ENCODE measurements at places on chromosomes 4 and X.

- no peak for DNase-seq
These were observed 42.4 kb downstream of the SLC7A11 start for GRCh38 chr4:138199568-138200235.

DNA sequence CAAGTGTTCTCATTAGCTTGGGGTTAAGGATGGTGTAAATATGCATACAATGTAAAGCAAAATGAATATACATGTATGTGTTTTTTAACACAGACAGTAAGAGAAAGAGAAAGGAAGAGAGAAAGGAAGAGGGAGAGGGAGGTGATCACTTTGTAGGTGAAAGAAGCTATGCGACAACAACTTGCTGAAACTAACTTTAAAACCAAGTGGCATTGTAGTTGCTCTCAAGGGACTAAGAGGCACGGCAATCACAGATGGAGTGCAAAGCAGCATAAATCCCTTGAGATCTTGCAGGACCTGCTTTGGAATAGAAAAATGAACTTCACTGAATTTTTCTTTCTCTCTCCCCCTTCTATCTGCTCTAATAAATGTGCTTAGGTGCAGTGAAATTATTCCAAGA lies 1665.0 kb upstream of the TENM3 start:
- DNase-seq: no peak

DNA sequence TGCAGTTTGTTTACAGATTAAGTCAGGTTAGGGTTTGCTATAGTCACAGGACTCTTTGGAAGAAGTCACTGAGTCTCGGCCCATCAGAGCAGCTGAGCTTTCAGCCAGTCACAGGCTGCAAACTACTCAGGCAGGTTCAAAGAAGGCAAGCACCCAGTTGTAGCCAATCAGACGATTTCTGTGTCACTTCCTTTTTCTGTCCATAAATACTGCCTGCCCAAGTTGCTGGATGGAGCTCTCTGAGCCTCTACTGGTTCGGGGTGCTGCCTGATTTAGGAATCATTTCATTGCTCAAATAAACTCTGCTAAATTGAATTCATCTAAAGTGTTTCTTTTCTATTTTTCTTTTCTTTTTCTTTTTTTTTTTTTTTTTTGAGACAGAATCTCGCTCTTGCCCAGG lies 7.3 kb upstream of the SH3BP2 start:
- no peak for DNase-seq

GRCh38 chrX:24498975-24499374 lies 33.9 kb downstream of the PDK3 start:
- DNase-seq: no peak

DNA sequence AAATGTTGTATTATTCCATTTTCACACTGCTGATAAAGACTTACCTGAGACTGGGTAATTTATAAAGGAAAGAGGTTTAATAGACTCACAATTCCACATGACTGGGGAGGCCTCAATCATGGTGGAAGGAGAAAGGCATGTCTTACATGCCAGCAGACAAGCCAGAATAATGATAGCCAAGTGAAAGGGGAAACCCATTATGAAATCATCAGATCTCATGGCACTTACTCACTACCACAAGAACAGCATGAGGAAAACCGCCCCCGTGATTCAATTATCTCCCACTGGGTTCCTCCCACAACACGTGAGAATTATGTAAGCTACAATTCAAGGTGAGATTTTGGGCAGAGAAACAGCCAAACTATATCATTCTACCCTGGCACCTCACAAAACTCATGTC lies 2535.1 kb downstream of the ARAP2 start:
- DNase-seq: no peak

GRCh38 chr4:45946699-45947098 lies 177.2 kb downstream of the GABRG1 start:
- no peak for DNase-seq

DNA sequence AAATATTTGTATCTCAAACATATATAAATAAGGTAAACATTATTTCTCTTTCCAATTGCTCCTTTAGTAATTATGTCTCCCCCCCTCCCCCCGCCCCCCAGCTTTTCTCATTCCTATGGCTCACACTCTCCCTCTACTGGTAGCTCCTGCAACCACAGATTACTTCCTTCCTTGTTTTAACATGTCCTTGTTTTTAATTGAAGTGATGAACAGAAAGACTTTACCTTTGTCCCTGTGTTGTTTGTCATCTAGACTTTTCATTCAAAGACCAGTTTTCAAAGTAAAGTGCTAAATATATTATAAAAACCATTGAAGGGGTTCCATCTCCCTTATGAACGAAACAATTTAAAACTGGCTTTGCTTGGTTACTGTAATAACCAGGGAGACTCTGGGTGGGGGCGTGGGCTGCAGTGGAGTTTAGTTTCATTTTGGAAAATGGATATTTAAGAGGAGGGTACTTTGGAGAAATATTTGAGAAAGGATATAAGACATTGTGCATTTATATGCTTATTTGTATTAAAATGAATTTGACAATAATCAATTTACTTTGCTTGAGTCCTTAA lies 352.9 kb downstream of the RAPGEF2 start:
- DNase-seq: no peak

DNA sequence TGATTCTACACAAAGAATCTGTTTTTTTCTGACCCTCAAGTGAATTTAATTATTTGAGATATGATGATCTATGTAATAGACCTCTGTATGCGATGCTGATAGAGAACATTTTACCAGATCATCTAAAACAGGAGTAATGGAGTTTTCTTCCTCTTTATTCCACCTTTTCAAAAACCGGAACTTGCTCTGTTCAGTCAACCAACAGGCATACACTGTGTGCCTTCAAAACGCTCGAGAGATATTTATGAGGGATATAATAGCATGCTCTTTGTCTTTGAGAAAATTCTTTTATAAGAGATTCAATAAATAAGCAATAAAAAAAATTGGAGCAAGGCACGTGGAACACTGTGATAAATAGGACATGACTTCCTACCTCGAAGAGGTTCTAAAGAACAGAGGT lies 2.0 kb downstream of the NYX start:
- DNase-seq: no peak

DNA sequence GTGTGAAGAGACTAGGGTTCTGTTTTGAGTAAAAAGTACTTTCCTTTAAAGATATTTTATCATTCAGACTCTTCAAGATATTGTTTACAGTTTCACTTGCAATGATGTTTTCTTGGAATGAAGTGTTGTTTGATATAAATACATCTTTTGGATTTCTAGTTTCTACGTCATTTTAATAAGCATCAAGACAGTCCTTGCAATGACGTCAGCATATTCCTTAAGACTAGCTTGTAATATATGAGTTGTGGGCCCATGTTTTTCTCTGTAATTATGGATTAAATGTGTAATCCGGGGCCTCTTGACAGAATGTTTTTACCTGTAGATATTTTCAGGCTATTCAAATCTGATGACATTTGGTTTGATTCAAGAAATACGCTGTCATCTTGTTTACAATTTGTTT lies 66.1 kb downstream of the RBMX2 start:
- DNase-seq: no peak

- no peak for DNase-seq
These were observed 66.6 kb downstream of the TAF1 start for GRCh38 chrX:71432733-71433132.

DNA sequence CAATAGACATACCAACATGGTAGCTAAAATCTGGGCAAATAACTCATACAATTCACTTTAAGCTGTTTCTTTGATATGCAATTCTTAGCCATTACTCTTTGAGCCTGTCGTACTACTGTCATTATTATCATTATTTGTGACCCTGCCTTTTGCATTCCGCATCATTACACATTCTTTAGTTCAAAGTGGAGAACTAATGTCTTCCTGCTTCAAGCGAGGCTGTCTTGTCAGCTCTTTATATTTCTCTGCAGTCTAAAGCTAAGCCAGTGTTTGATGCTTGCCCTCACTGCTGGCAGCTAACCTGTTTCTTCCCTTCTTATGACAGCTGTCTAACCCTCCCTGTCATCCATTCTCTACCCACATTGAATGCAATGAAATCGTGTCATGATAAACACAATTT lies 186.8 kb downstream of the FAT4 start:
- DNase-seq: no peak

- DNase-seq: no peak
These were observed 1456.1 kb upstream of the IGFBP7 start for GRCh38 chr4:58566260-58566659.

DNA sequence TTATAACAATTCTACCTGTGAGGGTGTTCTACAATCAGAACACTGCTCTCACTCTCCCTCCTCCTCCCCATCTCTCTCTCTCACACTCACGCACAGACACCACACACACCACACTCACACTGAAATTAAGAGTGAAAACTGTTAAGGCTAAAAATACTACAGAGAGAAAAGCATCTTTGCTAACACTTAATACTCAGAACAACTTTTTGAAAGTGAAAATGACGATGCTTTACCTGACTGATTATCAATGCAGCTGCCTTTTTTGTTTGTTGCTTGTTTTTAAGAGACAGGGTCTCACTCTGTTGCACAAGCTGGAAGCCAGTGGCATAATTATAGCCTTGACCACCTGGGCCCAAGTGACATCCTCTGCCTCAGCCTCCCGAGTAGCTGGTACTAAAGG lies 222.4 kb downstream of the APBB2 start:
- no peak for DNase-seq

GRCh38 chrX:102155806-102156179 lies at the start of gene BEX5:
Gene BEX5 (minus strand): TSS chrX:102155977. CDS start chrX:102154265, 1,712 bp downstream.
- DNase-seq: peak; percentile 80

- no peak for DNase-seq
These were observed 43.8 kb upstream of the CPEB2 start for GRCh38 chr4:14958436-14958835.

GRCh38 chrX:105533951-105534350 lies 288.4 kb upstream of the NRK start:
- no peak for DNase-seq

GRCh38 chr4:52019936-52020657 lies at the start of gene LRRC66:
Gene LRRC66 (minus strand): TSS chr4:52020363. CDS start chr4:52017613, 2,750 bp downstream.
- DNase-seq: no peak

- no peak for DNase-seq
These were observed 257.1 kb upstream of the RPS6KA3 start for GRCh38 chrX:20523626-20524312.

DNA sequence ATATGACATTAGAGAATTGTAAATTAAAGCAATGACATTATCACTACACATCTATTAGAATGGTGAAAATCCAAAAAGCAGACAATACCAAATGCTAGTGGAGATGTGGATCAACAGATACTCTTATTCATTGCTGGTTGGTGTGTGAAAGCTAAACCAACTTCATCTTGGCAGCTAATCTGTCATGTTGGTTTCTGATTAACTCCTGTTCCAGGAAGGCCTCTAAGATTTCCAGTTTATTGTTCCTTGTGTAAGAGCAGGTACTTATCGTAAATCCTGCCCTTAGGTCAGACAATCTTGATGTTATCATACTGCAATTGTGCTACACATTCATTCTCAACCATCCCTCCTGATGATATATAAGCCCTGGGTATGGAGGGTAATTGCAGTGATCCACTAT lies 809.0 kb upstream of the DIAPH2 start:
- DNase-seq: no peak

DNA sequence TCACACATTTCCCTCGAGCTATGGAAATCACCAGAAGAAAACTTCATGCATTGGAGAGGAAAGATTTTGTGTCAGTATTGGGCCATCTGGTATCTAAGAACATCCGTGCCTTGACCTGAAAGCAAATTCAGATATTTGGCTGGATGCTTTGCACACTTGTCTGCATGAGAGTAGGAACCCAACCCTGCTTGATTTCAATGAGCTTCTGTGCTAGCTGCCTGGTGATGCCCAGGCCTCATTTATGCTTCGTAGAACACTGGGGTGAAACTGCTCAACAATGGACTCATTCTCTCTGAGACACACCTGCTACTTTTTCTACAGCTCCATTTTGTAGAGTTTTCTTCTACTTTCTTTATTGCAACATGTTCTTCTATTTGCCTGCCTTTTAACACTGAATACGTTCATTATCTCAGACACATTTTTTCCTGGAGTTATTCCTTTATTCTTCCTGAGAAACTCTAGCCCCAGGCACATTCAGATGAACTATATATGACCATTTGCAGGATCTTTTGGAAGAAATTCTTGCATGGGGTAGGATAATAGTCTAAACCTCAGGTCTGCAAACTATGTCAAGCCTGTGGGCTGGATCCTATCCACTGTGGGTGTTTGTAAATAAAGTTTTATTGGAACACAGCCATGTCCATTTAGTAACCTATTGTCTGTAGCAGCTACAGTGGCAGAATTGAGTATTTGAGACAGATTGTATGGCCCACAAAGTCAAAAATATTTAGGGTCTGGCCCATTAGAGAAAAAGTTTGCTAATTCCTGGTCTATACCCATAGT lies 83.8 kb upstream of the CLCN4 start:
- no peak for DNase-seq
